Fibroblast of skin of left biceps (primary cell): ENCODE measurements at places on chromosomes 2 and 18.

GRCh38 chr2:216546241-216546640 is 47.6 kb downstream of the RPL37A start:
- DNase-seq: peak; percentile 56

- DNase-seq: no peak
Measured at GRCh38 chr2:188383158-188383557, 91.5 kb downstream of the GULP1 start.

GRCh38 chr2:12008425-12009061 is 262.1 kb downstream of the LPIN1 start:
- DNase-seq: no peak

GRCh38 chr2:48448274-48449061 is 81.5 kb upstream of the STON1 start:
- DNase-seq: peak; percentile 39

DNA sequence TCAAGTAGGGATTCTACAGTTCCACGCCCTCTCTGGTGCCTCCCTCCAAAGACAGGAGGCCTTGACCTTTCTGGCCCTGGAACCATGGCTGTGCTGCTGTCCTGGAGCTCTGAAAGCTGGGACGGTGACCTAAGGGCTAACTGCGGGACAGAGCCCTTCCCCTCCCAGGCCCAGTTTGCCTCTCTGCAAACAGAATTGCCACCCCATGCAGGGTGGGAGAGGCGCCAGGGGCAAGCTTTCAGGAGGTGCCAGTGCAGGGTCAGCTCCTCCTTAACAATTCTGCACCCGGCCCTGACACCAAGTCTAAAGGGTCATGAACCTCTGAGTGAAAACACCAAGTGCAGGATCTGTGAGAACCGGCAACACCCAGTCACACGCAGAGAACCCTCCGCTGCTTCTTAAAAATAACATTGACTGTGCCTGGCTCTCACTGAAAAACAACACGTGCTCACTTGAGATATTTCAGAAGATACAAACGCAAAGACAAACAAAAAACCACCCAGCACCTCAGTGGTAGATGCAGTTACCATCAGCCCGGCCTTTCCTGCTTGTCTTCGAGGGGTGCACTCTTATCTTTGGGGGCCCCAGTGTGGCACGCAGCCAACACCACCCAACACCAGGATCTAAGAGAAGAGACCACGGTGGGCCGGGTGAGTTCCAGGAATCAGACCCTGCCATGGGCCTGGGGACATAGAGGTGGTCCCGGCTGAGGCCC is 1.1 kb upstream of the SNED1 start:
- DNase-seq: no peak

DNA sequence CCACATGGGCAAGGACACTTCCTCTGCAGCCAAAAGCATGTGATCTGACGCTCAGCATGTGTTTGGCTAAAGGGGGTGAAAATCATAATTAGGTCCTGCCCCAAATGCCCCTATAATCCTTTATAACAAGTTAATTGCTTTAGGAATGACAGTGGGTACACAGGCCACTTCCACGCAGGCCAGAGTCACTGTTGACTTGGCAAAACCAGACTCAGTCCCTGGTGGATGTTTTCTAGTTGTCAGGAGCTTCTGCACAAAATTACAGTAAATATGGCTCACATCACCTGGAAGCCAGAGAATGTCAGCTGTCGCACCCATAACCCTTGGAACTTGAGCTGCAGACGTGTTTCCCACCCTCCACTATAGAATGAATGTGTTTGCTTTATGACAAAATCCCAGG is 13.3 kb upstream of the PXDN start:
- no peak for DNase-seq

- DNase-seq: no peak
Measured at GRCh38 chr18:4004183-4004829, 450.8 kb downstream of the DLGAP1 start.

DNA sequence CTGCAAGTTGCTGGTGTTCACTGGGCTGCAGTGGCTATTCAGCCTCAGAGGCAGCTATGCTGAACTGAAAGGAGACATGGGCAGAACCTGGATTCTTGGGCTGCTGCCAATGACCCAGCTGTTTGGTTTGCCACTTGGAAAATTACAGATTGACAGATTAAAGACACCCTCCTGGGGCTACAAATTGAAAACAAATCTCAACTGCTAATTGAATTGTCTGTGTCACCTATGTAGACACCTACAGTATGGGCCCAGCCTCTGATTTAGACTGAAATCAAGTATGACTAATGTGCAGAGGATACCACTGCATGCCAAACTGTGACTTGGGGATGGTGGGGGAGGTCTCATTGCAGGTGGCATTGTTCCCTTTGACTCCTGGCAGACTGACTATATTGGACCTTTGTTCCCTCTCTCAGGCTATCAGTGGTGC is 42.8 kb downstream of the ITSN2 start:
- DNase-seq: no peak

GRCh38 chr2:10668402-10669012 is 21.3 kb downstream of the NOL10 start:
- DNase-seq: no peak

- DNase-seq: peak; percentile 20
Measured at GRCh38 chr2:8242739-8243138, 439.1 kb upstream of the ID2 start.

DNA sequence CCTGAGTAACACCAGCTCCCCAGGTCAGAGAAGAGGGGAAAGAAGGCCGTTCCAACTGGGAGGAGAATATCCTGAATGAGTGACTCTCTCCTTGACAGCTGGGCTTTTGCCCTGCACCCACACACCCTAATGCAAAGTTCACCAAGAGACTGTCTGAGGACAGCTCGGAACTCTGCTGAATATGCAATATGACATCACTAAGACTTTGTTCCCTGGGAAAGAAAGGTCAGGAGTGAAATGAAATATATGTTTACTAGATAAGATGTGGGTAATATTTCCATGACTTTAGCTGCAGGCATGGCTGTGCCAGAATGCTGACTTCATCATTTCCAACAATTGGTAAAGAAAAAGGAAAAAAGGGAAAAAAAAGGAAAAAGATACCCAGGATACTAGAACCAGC is 488.2 kb upstream of the RAB6C start:
- DNase-seq: no peak

DNA sequence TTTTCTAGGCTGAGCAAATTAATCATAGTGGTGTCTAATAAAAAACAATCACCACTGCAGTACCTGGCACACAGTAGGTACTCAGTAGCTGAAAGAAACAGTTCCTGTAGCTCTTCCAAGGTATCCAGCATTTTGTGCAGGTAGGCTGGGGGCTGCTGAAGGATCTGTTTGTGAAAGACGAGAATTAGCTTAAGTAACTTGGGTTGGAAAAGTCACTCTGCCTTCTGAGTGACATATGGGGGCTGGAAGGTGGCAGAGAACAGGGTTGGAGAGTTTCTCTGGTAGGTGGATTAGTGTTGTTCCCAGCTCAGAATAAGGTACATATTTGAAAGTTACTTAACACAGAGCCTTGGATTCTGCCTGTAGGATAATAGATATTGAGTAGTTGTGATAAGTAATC is 72.8 kb downstream of the FMNL2 start:
- no peak for DNase-seq

GRCh38 chr2:221845021-221845365 is 272.9 kb upstream of the EPHA4 start:
- DNase-seq: no peak

- DNase-seq: no peak
Measured at GRCh38 chr18:56576826-56577573, 61.4 kb downstream of the TXNL1 start.

GRCh38 chr18:70116949-70117348 is 88.5 kb downstream of the RTTN start:
- no peak for DNase-seq

- no peak for DNase-seq
Measured at GRCh38 chr2:120142528-120143219, 80.5 kb downstream of the TMEM185B start.

DNA sequence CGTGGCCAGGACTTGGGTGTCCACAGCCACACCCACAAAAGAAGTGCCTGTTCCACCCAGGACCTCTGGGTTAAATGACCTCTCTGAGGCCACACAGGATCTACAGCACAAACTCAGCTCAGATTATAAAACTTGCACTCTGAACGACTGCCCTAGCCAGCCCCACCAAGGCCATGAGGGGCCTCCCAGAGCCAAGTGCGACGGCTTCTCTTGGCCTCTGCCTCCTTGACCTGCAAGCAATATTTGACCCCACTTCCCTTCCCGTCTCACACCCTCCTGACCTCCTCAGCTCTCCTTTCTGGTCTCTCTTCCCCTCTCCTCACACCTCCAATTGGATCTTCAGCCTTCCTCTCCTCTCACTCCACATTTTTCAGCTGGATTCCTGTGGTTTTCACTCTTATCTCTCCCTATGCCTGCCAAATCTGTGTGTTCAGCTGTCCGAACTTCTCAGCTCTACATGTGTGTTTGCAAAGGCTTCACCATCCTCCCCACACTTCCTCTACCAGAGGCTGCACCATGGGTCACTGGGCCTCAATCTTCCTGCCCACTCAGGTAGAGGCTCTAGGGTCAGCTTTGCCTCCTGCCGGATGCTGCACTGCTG is 25.3 kb upstream of the STEAP3 start:
- DNase-seq: peak; percentile 23

GRCh38 chr2:196293751-196294515 is 122.6 kb upstream of the STK17B start:
- DNase-seq: peak; percentile 73

GRCh38 chr2:54787270-54787669 is 63.8 kb downstream of the EML6 start:
- DNase-seq: no peak

DNA sequence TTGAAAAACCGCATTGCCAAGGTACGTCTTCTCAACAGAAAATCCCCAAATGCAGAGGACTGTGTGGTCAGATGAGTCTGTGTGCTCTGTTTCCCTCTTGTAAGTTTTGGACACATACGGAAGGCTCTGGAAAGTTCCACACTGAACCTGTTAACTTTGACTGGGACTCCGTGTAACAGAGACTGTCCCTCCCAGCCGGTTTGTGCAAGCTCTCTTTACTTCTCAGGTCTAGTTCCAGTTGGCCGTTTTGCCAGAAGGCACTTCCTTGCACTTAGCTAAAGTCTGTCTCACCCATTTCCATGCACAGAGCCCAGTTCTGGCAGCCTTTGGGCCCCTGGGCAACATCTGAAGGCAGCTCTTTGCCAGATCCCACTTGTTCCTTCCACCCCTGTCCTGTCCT is 22.0 kb downstream of the EFHD1 start:
- no peak for DNase-seq

- DNase-seq: peak; percentile 26
Measured at GRCh38 chr2:64049633-64050220, 30.5 kb upstream of the VPS54 start.

- DNase-seq: no peak
Measured at GRCh38 chr2:215019085-215019484, 119.3 kb downstream of the ABCA12 start.

GRCh38 chr18:62717169-62717924 is 2.0 kb downstream of the PHLPP1 start:
- DNase-seq: no peak

GRCh38 chr2:15579641-15580040 is 12.0 kb upstream of the DDX1 start:
- DNase-seq: no peak

GRCh38 chr18:28767727-28768211 is 590.8 kb upstream of the CDH2 start:
- DNase-seq: peak; percentile 47

DNA sequence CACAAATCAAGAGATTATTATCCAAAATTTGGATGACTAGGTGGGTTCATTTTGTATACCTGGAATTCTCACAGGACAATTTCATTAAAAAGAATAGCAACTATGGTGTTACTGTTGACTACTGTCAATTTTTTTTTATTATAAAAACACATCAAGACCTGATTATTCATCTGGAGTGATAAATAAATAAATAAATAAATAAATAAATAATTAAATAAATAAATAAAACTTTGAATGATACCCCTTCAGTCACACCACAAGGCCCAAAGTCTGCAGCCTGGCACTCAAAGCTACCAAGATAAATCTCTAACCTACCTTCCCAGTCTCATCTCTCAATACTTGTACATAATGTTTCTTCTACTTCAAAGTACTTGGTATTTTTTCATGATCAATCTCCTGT is 294.0 kb upstream of the KLHL29 start:
- no peak for DNase-seq

GRCh38 chr2:67241453-67241852 is 155.7 kb upstream of the ETAA1 start:
- DNase-seq: no peak

DNA sequence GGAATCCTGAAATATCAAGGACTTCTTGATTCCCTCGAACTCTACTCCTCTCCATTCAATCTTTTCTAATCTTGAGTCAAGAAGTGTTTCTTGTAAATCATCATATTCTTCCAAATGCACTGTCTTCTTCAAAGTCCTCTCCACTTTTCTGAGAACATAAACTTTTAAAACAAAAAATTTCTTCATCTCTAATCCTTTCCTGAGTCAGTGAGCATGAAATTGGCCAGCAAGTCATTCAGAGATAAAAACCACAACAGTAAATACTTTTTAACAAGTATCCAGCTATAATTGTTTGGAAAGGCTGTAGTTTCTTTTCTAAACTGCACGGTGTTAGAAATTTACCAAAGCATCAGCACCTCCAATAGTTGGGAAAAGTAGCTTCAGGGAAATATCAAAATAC is 312.6 kb upstream of the GALNT5 start:
- no peak for DNase-seq

DNA sequence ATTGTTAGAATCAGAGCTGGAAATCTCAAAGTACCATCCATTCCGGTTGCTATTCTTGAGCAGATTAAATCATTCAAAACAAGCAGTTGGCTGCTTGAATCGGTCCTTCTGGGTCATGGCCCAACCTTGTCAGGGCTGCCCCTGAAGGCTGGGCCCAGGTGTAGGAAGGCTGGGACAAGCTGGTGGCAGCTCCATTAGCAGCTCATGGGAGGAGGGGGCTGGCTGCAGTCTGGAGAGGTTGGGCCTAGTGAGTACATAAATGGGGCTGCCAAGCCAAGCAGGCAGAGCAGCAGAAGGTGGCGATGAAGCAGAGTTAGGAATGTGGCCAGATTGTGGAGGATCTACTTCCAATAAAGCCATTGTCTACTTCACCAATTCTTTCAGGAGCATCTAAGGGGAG is 81.4 kb downstream of the ADCYAP1 start:
- DNase-seq: no peak

- no peak for DNase-seq
Measured at GRCh38 chr2:99812426-99812825, 322.6 kb upstream of the REV1 start.

DNA sequence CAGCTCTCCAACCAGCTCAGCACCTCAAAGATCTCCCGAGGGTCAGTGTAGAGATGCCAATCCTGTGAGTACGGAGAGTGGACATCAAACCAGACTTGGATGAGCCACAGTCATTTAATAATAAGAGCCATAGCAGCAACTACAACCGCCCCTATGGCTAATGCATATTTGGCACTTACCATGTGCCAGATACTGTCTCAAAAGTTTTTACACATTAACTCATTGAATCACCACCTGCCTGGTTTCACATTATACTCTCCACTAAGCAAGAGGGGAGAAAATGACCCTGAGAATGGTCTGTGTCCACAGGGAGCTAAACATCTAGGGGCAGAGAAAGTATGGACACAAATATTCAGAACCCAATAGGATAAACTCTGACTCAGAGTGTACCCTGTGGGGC is 2.6 kb downstream of the CNPPD1 start:
- no peak for DNase-seq

- DNase-seq: no peak
Measured at GRCh38 chr2:96702098-96702785, 37.6 kb downstream of the LMAN2L start.

GRCh38 chr2:63537306-63537705 is 51.0 kb downstream of the WDPCP start:
- no peak for DNase-seq
